Endothelial cell of umbilical vein (primary cell): ENCODE measurements at places on chromosomes 2 and 18.

- DNase-seq, result peak; percentile 18
Observed at GRCh38 chr2:196759378-196759706, 40.1 kb downstream of the GTF3C3 start.

- peak; percentile 26 for DNase-seq
Observed at GRCh38 chr2:169716238-169716886, 17.3 kb upstream of the KLHL23 start.

DNA sequence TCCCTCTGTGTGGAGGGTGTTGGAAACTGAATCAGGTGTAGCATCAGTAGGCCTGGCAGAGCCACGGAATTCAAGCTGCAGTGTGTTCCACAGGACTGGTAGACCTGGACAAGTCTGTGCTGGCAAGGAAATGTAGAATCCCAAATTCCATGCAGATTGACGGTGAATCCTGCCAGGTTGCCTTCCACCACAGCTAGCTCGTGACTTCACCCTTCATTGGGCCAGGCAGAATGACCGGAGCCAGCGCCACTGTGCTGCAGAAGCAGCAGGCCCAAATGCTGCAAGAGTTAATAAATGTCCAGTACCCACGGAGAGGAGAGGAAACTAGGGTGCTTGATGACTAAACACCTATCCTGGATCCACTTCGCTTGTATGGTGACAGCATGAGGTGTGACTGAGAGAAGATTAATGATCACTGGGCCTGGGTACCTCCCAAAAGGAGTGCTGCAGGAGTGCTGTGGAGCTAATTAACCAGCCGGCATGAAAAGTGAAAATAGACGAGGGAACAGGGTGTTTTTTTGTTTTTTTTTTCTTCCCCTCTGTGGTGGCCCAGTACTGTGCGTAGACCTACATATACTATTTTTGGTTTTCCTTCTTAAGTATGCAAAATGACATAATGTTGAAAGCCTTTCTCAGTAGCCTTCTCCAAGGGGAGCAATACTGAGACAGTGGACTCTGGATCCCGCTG is 122.2 kb downstream of the TANC1 start:
- DNase-seq, result peak; percentile 57

DNA sequence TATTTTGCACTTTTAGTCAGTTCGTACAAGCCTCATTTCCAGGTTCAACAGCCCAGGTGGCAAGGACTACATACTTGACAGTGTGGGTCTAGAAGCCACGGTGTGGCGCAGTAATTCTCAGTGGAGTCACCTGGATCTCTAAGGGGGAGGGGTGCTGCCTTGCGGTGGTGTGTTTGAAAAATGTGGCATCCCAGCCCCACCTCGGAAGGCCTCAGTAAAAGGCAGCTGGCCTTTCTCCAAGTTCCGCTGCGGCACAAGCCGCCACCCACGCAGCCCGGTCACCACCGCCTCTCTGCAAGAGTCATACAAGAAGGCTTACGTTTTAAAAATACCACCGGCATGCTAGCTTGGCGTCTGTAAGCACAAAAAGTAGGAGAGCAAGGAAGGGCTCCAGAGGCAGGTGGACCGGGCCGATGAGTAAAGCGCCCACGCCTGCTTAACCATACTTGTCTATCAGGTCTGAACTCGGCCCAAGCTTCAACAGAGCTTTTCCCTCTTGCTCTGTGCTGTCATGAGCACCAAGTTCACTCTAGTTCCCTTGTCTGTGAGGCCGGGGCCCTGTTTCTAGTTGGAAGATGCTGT is 49.5 kb downstream of the SPRED2 start:
- DNase-seq, result no peak
